ENCODE measurements at places on chromosomes 12 and 14. TPM values are rescaled to one million over a fixed set of nuclear protein-coding genes. Genes with fewer than 3 reads are reported as not detected.

STAT2 gene
- total RNA-seq = 36.6 TPM

DENND5B gene
- 43.7 TPM for total RNA-seq

DNA sequence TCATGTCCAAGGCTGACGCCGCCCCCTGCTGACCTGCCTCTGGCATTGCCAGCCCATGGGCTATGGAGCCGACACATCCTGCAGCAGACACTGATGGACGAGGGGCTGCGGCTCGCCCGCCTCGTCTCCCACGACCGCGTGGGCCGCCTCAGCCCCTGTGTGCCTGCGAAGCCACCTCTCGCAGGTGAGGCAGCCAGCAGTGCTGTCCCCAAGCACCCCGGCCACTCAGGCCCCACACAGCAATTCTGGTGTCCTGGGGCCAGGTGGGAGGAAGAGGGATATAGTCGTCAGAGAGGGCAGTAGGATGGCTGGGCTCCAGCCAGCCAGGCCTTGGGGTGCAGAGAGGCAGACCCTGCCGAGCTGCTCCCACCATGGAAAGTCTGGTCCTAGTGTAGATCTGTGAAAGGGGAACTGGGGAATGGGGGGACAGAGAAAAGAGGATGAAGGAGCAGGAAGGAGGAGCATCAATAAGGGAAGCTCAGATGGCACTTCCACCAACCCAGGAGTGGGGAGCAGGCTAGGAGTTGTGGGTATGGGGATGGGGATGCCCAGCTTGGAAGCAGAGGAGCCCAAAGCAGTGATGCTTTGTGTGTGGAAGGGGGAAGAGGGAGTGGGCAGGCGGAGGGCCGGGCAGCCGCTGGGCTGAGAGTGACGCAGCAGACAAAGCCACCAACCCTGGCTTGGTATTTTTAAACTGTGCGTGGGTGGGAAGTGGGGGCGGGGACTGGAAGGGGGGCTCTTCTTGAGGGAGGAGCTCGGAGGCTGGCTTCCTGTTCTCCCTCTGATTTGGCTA, 4.7 kb downstream of the NAB2 start:
- peak; percentile 79 for DNase-seq

GRCh38 chr14:103528587-103529382, at the start of gene TRMT61A:
TSS of gene TRMT61A (plus strand) at chr14:103529196. CDS start at chr14:103529979, 783 bp downstream.
- peak; percentile 93 for DNase-seq

LIN7A gene
- 14.4 TPM for total RNA-seq

FLVCR2 gene
- 5.6 TPM for total RNA-seq

DNA sequence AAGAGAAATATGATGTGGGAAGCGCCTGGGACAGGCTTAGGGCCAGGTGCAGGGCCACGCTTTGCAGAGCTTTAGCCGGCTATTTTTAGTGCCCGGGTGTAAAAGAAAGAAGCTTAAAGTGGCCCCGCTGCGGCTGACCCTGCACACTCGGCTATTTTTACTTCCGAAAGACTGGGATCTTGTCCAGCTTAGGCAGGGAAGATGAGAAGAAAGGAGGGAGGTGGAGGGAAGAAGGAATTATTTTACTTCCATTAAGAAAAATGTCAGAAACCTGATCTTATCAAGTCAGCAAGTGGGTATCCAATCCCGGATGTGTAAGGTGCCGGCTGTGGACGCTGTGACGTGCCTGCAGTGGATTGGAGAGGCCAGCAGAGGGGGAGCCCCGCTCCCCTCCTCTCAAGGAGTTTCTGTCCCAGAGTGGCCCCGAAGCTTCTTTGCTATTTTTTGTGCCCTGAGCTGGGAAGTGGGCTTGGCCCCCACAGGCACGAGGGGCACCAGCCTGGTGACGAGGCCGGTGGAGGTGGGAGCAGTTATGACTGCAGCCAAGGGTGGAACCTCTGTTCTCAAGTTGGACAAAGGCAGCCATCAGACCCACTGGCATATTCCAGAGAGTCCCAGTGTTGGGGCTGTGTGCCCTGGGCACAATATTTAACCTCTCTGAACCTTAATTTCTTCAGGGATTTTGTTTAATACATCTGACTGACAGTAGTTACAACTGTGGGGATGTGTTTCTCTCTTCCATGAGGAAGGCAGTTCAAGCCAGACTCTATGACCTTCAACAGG, 97.7 kb downstream of the ESRRB start:
- peak; percentile 68 for DNase-seq

DNA sequence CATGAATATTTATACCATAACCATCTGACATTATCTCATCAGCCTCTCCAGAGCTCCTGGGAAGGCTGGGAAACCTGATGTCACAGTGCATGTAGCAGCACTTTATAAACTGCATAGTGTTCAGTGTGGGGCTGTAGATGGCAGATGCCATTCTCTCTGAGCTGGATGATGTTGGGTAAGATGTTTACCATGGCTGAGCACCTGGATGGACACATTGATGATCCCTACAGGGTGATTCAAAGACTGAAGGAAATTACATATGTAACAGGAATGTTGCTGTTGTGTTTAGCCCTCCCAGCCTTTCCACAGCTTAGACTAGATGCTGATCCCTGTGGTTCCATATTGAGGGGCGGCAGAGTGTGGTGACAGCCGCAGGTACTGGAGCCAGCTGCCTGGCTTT, 37.4 kb downstream of the IFT43 start:
- no peak for DNase-seq

DNA sequence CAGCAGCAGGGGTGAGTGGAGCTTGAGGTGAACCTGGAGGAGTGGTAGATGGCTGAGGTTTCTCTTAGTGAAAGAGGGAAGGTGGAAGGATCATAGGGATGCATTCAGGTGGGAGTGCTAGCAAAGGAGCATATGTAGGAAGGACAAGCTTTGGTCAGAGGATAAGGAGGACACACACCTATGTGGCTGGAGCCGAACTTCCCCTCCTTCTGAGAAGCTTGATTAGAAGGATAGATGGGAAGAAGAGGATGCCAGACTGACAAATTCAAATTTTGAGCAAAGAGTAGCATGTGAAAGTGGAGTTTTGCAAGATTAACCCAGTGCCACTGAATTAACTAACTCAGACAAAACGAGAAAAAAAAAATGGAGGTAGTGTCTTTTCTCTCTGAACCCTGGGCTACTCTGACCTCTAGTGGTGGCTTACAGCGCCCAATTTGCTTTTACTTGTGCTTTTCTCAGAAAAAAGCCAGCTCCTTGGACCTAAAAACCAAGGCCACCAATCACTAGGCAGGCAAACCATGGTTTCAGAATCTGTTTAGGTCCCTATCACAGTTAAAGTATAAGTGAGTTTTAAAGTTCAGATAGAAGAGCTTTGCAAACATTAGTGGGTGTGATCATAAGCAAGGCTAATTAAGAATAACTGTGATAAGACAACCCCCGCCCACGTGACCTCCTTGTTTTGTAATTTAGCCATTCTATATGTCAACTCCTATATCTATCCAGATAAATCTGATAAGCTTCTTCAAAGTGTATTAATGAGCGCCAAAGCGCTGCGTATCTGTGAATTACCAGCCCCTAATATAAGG, 15.5 kb downstream of the EMP1 start:
- peak; percentile 39 for DNase-seq

Measured in left ventricle myocardium superior (tissue), 1 donor.